Stimulated activated naive B cell treated with anti-CD40 and anti-IgM and Interleukin-4, amounts not matched to agents 10 μg/mL and 1 μg/mL and 100 μg/mL, for 72 hours (primary cell): ENCODE measurements at places on chromosomes 11 and 22.

DNA sequence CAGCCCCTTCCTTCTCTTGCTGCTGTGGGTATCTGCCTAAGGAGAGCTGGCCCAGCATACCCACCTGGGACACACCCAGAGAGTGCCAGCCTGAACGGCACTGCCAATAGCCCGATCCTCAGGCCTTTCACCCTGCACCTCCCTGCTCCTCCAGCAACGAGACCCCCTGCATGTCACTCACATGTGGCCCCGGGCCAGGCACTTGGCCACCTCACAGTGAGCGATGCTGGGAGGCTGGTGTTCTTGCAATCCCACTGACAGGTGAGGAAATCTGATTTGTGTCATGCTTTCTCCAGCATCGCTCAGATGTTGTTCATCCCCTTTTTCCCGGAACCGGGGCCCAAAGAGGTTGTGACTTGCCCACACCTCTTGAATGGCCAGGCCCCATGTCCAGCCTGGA lies 20.5 kb downstream of the DAGLA start:
- no peak for DNase-seq
- peaks cover 12% of the 10 kb centered on the region for H3K27me3 ChIP-seq
- no peak overlapping the region for H3K4me3 ChIP-seq
- H3K36me3 ChIP-seq = no peaks in the 10 kb centered on the region
- H3K4me1 ChIP-seq = peaks cover 14% of the 10 kb centered on the region
- no peak overlapping the region for H3K27ac ChIP-seq

- H3K36me3 ChIP-seq = no peaks in the 10 kb centered on the region
- peaks cover 9% of the 10 kb centered on the region for H3K27me3 ChIP-seq
- H3K4me1 ChIP-seq = peaks cover 4% of the 10 kb centered on the region
- no peak overlapping the region for H3K27ac ChIP-seq
Observed at GRCh38 chr22:38419121-38419857, 35.7 kb downstream of the KCNJ4 start.

- H3K4me1 ChIP-seq = peaks cover 41% of the 10 kb centered on the region
- H3K27ac ChIP-seq = peak within 1 kb of the TSS; percentile 100
- peaks cover 51% of the 10 kb centered on the region for H3K36me3 ChIP-seq
- peak within 1 kb of the TSS; percentile 100 for H3K4me3 ChIP-seq
- peak; percentile 74 for DNase-seq
Observed at GRCh38 chr11:73982595-73982989, at the start of gene UCP2. Gene UCP2, minus strand, starts transcription at chr11:73982843. Its CDS starts 4,465 bp downstream, at chr11:73978378.

- no peaks in the 10 kb centered on the region for H3K27me3 ChIP-seq
- H3K36me3 ChIP-seq = no peaks in the 10 kb centered on the region
Observed at GRCh38 chr11:117843666-117844484, 19.3 kb upstream of the FXYD2 start.

- H3K4me1 ChIP-seq = no peaks in the 10 kb centered on the region
- no peak for DNase-seq
- H3K36me3 ChIP-seq = no peaks in the 10 kb centered on the region
Observed at GRCh38 chr11:19558189-19558986, 154.2 kb upstream of the NAV2 start.

DNA sequence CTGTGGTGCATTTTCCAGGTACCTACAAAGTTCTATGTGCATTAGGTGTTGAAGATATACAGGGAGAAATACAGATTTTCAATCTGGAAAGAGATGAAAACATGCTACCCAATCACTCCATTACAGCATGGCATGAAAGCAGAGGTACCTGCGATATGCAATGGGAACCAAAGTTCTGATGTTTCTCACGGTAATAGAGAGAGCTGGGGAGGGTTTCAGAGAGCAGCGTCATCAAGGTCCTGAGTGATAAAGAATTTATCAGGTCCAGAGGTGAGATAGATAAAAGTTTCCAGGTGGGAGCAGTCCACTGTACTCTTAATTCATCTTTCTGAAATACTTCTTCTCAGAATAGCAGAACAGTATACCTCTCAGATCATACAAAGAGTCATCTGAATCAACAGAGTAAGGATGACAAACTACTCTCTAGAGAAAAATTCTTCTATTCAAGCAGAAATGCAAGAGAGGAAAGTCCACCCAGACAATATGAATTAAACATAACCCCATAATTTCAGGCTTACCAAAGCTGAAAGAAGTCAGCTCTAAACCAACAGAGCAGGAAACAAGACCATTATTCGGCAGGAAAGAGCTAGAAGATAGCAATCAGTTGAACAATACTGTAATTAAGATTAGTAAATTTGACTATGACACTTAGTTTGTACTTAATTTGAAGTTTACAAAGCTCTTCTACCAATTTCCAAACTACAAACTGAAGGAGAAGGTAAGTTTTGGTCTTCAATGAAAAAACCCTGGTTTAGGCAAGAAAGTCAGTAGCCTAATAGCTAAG lies 12.8 kb downstream of the CTSC start:
- H3K36me3 ChIP-seq = peaks cover 46% of the 10 kb centered on the region
- H3K4me1 ChIP-seq = peaks cover 43% of the 10 kb centered on the region
- H3K27me3 ChIP-seq = no peaks in the 10 kb centered on the region
- no peak overlapping the region for H3K4me3 ChIP-seq
- H3K27ac ChIP-seq = no peak overlapping the region
- DNase-seq = no peak
